Small intestine (tissue), 16 donors: ENCODE measurements at places on chromosomes 2 and 18. TPM values are rescaled to one million over a fixed set of nuclear protein-coding genes. Genes with fewer than 3 reads are reported as not detected.

The RASGRP3 gene
- 7.9 TPM for polyA plus RNA-seq

GRCh38 chr2:238997684-238998083, 149.8 kb downstream of the TWIST2 start:
- H3K4me1 ChIP-seq: no peaks in the 10 kb centered on the region
- DNase-seq: no peak
- H3K27ac ChIP-seq: no peak overlapping the region
- no peak overlapping the region for H3K4me3 ChIP-seq
- H3K27me3 ChIP-seq: peaks cover 2% of the 10 kb centered on the region

The CASP10 gene
- polyA plus RNA-seq: 14.9 TPM

DNA sequence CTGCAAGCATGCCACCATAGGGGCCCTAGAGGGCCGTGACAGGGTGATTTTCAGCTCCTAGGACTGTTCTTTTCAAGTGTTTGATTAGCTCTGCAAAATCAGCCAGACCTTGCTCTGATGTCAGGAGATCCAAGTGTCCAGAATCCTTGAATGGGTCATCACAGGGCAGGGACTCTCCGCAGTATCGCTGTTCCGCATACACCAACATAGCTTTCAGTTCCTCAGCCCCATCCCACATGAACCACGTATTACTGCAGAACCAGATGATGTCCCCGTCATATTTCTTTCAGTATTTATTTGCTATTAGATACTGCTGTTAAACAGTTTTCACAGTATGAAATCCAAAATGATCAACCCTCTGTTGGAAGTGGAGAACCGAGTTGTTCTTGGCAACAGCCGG, 46.6 kb upstream of the RFX8 start:
- DNase-seq: no peak
- H3K4me3 ChIP-seq: no peak overlapping the region
- no peaks in the 10 kb centered on the region for H3K36me3 ChIP-seq
- H3K27ac ChIP-seq: no peak overlapping the region
